Activated naive CD4-positive, alpha-beta T cell (primary cell): ENCODE measurements at places on chromosomes 16 and 17.

- no peak for DNase-seq
Observed at GRCh38 chr16:46891910-46892309, 7.7 kb downstream of the GPT2 start.

- no peak for DNase-seq
Observed at GRCh38 chr16:73191660-73192046, 143.7 kb upstream of the ZFHX3 start.

DNA sequence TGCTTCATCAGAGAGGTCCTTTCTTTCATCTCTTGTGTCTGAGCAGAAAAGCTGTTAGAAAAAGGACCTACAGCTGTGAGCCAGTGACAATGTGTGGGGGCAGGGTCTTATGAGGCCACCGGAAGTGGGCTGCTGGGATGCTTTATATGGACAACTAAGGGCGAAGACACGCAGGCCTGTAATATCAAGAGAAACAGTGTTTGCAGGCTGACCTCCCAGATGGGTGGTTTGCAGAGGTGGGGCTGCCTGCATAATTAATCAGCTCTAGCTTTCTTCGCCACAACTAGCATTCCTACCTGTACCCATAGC, 30.4 kb upstream of the SALL1 start:
- no peak for DNase-seq

- no peak for DNase-seq
Observed at GRCh38 chr17:68029512-68030215, 5.9 kb upstream of the KPNA2 start.

DNA sequence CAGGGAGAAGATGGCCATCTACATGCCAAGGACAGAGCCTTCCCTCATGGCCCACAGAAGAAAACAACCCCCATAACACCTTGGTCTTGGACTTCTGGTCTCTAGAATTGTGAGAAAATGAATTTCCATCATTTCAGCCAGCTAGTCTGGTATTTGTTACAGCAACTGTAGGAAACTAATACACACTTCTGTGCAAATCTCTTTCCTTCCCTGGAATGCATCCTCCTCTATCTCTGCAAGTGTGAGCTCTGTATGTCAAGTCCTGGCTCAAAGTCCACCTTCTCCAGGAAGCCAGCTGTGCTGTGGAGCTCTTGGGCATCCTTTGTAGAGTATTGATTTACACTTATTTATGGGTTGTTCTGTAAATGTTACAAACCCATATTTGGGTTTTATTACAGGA, 89.7 kb downstream of the SDK2 start:
- no peak for DNase-seq

- no peak for DNase-seq
Observed at GRCh38 chr16:88665570-88665969, 2.7 kb upstream of the MVD start.

GRCh38 chr16:11370084-11370931, 25.0 kb downstream of the RMI2 start:
- DNase-seq = no peak

DNA sequence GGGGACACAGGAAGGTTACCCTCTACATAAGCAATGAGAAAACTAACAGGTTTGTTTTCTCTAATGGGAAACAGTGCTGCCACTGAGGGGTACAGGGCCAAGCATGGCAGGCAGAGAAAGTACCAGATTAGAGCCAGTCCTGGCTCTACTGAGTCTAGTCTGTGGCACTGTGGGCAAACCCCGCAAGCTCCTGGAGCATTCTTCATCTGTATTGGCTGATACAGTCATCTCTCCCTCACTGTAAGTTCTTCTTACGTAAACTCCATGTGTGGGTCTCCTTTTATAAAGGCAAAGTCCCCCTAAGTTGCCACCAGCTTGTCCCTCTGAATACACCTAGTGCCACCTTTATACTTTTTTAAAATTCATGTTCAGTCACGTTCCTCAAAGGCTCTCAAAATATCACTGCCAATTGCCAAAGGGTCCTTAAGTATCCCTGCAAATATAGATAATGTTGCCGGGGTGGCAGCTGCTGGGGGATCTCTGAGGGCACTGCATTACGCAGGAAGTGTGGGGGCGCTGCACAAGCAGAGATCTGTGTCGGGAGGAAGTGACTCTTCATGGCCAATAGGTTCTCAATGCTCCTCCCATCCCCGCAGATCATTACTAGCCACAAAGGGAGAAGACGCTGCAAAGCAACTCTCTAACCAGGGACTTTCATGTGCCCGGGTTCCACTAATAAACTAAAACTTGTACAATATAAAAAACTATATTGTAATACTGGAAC, 18.8 kb downstream of the XPO6 start:
- no peak for DNase-seq

- DNase-seq = no peak
Observed at GRCh38 chr16:15690296-15690695, 40.3 kb downstream of the NDE1 start.

GRCh38 chr17:71535321-71535720, 585.5 kb upstream of the SOX9 start:
- no peak for DNase-seq

- no peak for DNase-seq
Observed at GRCh38 chr16:53172517-53172916, 117.7 kb downstream of the CHD9 start.

DNA sequence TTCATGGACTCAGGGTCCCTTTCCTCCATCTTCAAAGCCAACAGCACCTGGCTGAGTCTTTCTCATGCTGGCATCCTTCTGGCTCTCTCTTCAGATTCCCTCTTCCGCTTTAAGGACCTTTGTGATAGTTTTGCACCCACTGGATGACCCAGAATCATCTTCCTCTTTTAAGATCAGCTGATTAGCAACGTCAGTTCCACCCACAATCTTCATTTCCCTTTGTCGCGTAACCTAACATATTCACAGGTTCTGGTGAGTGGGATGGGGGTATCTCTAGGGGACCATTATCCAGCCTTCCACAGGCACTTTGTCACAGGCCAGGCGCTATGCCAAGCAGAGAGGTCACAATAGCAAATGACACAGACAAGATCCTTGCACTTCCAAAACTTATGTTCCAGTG, 593.8 kb downstream of the MAF start:
- no peak for DNase-seq

DNA sequence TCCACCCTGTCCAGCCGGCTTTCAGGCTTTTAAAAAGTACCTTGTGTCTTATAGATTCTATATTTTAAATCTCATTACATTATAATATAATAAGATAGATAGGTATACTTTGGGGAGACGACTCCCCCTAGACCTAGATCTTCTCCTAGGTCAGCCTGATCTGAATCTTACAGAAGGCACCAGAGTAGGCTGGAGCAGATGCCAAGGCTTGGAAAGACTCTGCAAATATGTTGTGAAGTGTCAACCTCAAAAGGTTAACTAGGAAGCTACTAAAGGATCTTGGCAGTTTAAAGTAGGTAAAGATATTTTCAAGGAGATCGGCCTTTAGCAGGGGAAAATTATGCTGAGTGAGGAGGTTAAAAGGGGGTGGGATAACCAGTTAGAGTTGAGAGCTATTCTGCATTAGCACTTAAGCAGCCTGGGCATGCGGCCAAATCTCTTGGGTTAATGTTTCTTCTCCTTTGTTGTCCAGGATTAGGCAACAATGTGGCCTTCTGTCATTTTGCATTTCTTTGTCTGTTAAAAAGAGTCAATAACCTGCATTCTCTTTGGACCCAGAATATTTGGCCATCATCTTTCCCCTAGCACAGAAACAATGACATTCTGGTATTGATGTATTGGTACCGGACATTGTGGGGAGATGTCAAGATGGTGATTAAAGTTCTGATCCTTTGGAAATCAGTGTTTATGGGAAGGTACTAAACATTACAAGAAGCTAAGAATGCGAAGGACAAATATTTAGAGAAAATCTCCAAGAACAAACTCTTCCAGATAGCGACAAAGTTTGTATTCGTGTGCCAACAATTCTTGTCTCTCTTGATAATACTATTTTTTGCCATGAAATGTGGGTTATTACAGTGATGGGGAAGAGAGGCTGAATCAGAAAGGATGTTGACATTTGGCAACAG, 51.2 kb upstream of the DHX40 start:
- no peak for DNase-seq

- DNase-seq = no peak
Observed at GRCh38 chr16:12467418-12468210, 336.1 kb downstream of the CPPED1 start.

GRCh38 chr17:77496401-77496801, 355.6 kb downstream of the SEC14L1 start:
- DNase-seq = no peak

DNA sequence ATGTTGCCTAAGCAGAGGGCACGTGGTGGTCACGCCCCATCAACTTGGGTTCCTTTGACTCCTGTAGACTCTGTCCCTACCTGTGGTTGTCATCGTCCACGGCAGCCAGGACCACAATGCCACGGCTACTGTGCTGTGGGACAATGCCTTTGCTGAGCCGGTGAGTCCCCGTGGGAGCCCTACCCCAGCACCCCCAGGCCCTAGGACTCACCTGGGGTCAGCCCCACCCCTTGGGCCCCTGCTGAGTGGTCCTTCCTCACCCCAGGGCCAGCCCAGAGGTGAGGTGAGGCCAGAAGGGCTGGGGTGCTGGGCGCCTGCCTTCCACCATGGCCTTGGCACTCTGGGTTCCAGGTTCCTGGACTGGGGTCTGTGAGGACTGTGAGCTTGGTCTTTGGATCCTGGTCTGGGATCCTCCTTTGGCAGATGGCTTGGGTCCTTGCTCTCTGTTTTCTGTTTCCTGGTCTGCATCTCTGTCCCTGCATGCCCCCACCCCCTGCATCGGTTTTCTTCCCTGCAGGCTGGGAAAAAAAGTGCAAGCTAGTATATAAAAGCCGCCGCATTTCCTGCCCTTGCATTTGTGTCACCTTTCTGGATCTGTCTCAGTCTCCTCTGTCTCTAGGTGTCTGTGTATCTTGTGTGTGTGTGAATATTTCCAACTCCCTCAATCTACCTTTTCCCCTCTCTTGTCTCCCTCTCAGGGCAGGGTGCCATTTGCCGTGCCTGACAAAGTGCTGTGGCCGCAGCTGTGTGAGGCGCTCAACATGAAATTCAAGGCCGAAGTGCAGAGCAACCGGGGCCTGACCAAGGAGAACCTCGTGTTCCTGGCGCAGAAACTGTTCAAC, 17.5 kb downstream of the STAT5A start:
- DNase-seq = peak; percentile 36

- DNase-seq = no peak
Observed at GRCh38 chr16:76162046-76162445, 115.2 kb upstream of the CNTNAP4 start.

DNA sequence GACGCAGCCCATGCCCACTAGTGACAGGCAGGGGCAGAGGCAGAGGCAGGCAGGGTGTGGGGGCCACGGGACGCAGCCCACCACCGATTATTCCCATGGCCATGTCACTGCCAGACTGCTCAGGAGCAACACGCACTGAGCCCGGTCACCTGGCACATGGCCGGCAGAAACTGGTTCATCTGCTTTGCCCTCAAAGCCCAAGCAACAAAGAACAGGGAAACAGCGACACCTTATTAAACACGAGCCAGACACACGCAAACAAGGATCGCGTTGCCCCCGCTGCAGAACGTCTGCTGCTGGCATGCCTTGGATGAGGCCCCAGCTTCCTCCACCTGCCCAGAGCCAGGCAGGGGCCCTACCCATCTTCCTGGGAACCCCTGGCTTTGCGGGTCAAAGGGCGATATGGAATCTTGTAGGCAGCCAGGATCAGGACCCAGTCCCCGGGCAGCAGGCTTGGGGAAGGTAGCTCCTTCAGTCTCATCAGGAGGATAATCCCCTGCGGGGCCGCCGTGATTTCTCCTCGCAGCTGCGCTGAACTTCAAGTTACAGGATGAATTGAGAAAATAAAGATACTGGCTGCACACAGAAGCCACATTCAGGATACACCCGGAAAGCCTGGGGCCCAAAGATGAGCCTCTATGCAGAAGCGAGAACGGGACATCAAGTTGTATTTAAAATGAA, 4.8 kb downstream of the TBC1D16 start:
- DNase-seq = no peak

- DNase-seq = no peak
Observed at GRCh38 chr17:3528880-3529511, 28.6 kb downstream of the TRPV3 start.

- no peak for DNase-seq
Observed at GRCh38 chr17:8632061-8632460, 1.5 kb upstream of the MYH10 start.

DNA sequence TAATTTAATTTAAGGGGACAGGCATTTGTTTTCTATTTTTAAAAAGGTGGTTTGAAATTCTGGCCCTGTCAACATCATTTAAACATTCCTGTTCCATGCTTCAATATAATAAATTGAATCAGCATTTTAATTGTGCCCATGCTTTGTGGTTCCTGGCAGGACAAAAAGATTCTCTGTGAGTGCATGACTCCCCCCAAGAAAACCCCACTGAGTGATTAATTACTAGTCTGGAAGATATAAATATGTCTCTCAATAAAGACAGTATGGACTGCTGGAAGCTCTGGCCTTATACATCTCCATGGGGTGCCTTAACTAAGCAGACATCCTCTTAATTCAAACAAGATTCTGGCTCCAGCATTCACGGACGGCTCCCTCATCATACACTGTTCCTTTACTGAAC, 95.0 kb upstream of the PSMD7 start:
- no peak for DNase-seq

DNA sequence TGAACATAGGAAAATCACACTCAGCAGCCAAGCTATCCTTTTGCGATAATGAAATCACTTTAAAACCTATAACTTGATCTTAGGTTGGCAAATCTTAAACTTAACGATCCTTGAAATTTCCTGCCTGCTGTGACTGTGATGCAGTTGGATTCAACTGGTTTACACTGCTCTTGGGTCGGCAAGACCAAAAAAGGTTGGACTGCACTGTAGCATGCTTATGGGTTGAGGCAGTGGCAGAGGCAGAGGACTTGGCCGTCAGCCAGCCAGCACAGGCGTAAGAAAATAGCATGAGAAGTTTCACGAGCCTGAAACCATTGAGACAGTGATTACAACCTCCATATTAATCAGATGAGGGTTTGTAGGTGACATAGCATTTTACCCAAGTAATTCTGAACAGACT, 21.4 kb downstream of the WSB1 start:
- DNase-seq = no peak

- no peak for DNase-seq
Observed at GRCh38 chr17:63395075-63395805, 50.9 kb downstream of the CYB561 start.

- no peak for DNase-seq
Observed at GRCh38 chr17:81016575-81016974, 18.4 kb upstream of the BAIAP2 start.

DNA sequence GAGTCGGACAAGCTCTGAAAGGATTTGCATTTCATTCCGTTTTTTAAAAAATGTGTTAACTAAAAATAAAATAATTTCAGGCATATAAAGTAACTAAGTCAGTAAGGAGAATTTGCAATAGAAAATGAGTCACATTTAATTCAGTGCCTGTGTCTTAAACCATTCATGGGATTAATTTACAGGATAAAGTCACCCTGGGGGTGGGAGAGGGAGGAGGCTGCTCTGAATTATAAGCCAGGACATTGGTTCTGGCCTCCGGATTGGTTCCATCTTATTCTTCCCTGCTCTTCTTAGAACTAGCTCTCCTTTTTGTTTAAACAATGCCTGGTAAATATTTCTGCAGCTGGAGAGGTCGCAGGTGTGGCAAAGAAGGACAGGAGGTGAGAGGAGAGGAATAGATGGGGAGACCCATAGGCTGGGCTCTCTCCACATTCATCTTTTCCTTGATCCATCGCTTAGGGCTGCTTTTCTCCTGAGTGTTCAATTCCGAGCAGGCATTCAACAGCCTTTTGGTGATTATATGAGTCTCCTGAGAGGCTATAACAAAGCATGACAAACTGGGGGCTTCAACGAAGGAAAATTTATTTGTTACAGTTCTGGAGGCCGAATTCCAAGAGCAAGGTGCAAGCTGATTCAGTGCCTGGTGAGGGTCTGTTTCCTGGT, 319.2 kb downstream of the PHKB start:
- no peak for DNase-seq

GRCh38 chr17:34486761-34487160, 92.6 kb upstream of the TMEM132E start:
- no peak for DNase-seq
